ENCODE measurements at places on chromosomes 12 and 14.
A peak's percentile ranks its signal among the peaks of the same experiment; 100 is the strongest.

GRCh38 chr12:22088886-22089285 is 42.9 kb downstream of the CMAS start:
- no peak for DNase-seq

DNA sequence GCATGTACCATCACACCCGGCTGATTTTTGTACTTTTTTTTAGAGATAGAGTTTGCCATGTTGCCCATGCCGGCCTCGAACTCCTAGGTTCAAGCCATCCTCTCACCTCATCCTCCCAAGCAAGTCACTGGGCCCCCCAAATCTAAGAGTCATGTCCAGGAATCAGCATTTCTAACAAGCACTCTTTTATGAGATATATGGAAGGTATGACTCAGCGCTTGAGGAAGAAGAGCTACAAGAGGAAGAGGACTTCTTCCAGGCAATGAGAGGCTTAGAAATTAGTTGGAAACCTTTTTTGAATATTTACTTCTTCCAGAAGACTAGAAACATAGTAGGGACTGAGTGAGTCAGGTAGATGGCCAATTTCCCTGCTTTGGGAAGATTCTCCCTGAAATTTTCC is 114.5 kb downstream of the HMGA2 start:
- DNase-seq, result no peak

DNA sequence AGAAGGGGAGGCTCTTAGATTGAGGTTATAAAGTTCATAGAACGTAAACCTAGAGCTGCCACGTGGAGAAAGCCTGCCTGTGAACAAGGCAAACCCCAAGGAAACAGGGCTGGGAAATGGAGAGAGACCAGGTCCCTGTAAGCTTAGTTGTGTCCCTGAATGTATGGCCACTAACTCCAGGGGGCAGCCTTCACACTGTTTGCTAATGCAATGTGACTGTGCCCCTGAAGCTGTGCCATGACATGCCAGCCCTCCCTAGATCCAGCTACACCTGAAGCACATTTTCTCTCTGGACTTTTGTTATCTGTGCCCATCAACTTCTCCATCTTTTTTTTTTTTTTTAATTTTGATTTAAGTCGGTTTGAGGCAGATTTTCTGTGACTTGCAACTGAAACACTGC is 60.6 kb upstream of the TMCC3 start:
- DNase-seq, result no peak

- no peak for DNase-seq
Measured at GRCh38 chr12:74043343-74043742, 494.3 kb upstream of the ATXN7L3B start.

DNA sequence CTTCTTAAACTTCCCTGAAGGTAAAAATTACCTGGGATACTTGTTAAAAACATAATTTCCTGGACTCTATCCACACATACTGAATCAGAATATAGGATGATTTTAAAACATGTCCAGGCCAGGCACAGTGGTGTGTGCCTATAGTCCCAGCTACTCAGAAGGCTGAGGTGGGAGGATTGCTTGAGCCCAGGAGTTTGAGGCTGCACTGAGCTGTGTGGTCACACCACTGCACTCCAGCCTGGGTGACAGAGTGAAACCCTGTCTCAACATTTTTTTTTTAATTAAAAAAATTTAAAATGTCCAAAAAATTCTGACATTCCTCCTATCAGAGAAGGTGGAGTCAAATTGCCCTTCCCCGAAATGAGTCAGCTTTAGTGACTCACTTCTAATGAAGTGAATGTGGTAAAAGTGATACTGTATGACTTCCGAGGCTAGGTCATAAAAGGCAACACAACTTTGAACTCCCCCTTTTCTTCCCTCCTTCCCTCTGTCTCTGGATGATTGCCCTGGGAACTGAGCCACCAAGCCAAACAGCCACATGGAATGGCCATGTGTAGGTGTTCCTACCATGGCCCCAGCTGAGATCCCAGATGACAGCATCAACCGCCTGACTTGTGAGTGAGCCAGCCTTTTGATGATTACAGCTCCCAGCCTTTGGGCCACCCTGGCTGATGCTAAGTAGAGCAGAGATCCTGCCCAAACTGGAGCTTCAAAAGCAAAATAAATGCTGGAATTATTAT is 36.3 kb downstream of the LIMA1 start:
- no peak for DNase-seq

DNA sequence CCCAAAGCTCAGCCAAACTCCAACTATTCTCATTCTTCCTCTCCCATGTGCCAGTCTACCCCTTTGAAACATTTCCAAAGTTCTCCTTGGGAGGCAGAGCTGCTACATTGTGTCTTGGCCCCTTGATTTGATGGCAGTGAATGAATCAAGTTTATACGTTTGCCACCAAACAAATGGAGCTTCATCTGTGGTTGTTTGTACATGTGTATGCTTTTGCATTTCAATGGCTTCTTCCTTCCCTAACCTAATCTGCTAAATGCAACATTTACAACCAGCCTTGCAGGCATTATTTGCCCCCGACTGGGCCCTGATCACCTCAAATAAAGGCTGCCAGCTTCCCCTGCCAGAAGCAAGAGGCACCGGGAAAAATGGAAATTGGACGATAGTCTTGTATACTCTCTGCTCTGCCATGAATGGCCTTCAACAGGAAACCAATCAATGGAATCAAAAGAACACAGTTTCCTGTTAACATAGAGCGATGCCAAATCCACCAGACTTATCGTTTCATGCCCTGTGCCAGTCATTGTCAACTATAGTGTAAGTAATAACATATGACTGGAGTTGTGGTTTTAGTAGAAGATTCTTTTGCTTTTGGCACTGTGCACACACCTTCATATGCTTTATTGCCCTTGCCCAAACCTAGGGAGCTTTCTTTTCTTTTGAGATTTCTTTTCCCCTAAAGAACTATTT is 97.8 kb downstream of the TMEM30B start:
- peak; percentile 85 for DNase-seq

DNA sequence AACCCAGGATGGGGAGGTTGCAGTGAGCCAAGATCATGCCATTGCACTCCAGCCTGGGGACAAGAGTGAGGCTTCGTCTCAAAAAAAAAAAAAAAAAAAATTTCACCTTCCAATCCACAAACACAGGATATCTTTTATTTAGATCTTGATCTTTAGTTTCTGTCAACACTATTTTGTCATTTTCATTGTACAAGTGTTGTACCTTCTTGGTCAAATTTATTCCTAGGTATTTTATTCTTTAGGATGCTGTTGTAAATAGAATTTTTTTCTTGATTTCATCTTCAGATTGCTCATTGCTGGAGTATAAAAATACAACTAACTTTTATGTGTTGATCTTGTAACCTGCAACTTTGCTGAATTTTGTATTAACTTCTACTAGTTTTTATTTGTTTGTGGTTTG is 60.8 kb downstream of the ARHGAP5 start:
- peak; percentile 6 for DNase-seq

- DNase-seq, result no peak
Measured at GRCh38 chr12:40634517-40635131, 57.6 kb upstream of the CNTN1 start.

DNA sequence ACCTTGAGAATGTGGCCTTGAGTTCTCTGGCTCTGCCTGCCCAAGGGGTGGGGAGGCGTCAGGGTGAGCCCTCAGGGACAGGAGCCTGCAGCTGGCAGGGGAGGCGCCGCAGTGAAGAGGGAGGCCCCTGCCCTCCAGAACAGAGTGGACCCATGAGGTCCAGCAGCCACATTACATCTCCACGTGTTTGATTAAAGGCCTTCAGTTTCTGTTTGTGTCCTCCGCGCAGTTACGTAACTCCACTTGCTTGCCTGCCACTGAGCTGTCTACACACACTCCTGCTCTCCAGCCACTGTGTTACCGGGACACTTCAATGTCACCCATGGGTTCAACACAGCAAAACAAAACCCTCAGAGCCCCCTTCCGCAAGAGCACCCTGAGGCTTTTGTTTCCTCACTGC is 70.4 kb downstream of the CHGA start:
- DNase-seq, result no peak

DNA sequence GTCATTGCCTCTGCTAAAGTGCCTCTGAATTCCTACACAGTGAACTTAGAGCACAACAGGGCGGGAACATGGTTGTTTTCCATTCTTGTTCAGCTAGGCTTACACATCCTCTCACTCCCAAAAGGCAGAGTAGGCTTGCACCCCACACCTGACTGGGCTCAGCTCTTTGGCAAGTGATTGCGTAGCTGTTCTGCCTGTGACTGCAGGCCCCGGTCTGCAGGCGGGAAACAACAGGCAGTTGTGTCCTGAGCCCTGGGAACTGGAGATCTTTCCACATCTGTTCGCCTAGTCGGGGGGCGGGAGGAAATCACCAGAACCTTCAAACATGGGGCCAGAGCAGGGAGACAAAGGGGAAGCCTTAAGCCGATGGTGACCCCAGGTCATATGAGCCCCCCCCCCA is 274.7 kb downstream of the ZFP36L1 start:
- DNase-seq, result no peak

DNA sequence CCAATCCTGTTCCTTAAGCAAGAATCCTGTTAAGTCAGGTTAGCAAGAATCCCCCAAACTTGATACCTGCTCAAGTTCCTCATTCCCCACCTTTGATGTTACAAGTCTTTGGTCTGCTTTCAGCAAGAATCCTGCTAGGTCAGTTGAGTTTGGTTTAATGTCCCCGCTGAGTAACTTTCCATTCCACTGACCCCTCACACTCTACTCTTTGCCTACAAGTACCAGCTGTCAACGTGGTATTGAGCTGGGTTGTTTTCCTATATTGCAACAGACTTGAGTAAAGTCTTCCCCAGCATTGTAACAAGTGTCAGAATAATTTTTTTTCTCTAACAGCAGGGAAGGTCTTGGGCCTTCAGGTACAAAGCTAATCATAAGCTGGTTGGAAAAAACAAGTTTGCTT is 6.3 kb downstream of the PPM1H start:
- DNase-seq, result no peak

DNA sequence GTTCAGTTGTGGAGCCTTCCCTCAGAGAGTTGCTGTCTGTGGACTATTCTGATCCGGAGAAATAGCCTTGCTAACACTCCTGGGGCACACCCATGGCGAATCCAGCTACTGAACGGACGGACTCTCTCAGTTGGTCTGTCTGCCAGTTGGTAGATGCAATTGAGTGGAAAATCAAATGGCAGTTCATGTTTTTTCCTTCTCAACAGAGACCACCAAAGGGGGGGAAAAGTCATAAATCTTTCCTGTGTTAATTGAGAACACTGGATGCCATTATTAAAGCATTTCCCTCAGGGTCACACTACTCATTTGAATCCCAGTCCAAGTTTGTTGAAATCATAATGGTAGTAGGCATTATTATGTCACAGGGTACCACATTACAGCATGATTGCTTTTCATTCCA is 354.3 kb upstream of the FAR2 start:
- peak; percentile 21 for DNase-seq

- DNase-seq, result no peak
Measured at GRCh38 chr12:120886199-120887018, 17.7 kb downstream of the SPPL3 start.

- no peak for DNase-seq
Measured at GRCh38 chr14:104656014-104656714, 33.3 kb upstream of the INF2 start.

DNA sequence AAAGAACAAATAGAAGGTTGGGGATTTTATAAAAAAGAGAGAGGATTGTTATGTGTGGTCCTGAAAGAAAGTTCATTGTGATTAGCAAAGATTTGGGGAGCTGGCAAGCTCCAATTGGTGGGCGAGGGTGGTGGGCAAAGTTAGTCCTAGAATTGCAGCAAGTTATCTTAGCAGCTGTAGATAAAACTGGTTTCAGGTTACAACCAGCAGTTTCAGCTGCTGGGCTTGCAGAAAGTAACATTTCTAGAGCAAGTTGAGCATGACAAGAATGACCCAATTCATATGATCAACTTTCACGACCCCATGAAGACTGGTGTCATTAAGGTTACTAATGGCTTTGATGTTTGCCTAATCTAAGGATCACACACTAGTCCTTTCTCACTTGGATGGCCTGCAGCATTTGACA is 177.9 kb upstream of the NUDT4 start:
- no peak for DNase-seq

DNA sequence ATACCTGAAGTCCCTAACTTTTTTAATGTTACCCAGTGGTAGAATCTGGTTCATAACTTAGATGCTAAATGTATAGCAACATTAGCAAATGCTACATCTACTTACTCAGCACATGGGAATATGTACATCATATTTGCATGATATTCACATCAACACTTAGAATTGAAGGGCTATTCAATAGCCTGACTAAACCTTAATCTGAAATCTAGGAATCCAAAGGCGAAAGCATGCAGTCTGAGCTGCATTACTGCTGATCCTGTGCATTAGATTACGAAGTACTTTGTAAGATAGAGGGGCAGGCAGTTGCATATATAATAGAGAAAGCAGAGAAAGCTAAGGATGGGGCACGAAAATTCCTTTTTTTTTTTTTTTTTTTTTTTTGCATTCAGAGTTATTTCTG is 40.4 kb downstream of the SLC38A4 start:
- no peak for DNase-seq

DNA sequence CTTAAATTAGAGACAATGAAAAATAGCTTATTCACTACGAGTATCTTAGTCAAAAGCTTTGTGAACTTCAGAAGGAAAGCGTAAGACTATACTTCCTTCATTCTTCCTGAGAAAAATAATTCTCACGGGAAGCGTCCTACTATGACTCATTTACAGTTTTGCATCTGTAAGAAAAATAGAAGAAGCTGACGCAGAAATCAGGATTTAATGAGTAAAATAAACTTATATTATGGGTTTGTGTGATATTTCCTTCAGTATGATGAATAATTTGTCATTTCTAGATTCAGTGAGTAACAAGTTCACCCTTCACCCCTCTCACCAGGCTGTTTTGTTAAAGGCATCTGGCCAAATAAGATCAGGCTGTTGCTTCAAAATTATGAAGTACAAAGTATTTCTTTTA is 17.8 kb upstream of the PDE3A start:
- DNase-seq, result no peak

DNA sequence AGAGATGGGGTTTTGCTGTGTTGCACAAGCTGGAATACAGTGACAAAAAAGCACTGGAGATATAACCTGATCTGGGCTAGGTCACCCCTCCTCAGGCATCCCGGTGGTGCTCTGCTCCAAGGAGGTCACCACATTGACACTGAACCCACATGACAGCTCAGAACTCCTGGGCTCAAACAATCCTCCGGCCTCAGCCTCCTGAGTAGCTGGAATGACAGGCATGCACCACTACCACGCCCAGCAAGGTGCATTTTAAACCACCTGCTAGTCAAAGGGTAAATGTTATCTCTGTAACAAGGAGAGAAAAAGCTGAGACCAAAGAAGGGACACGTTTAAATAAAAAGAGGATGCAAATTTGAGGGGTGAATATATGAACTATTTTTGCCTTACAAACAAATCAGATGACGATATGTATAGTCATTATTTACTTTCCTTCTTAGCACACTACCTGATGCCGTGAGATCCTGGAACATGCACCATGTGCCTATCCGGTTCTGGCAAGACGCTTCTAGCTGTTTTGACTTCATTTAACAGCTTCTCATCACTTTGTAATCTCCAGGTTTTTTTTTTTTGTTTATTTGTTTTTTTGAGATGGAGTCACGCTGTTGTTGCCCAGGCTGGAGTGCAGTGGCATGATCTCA is 135.1 kb downstream of the PPM1H start:
- no peak for DNase-seq

- DNase-seq, result no peak
Measured at GRCh38 chr12:6161124-6161882, 36.8 kb upstream of the VWF start.

- no peak for DNase-seq
Measured at GRCh38 chr12:67512061-67512460, 136.5 kb upstream of the DYRK2 start.

Measured in brain (organoid and tissue), 16 donors.